Anterior cingulate cortex (tissue), 58 donors: ENCODE measurements at places on chromosomes 11 and 22.

- DNase-seq: no peak
Observed at GRCh38 chr22:35018995-35019394, 47.0 kb upstream of the ISX start.

DNA sequence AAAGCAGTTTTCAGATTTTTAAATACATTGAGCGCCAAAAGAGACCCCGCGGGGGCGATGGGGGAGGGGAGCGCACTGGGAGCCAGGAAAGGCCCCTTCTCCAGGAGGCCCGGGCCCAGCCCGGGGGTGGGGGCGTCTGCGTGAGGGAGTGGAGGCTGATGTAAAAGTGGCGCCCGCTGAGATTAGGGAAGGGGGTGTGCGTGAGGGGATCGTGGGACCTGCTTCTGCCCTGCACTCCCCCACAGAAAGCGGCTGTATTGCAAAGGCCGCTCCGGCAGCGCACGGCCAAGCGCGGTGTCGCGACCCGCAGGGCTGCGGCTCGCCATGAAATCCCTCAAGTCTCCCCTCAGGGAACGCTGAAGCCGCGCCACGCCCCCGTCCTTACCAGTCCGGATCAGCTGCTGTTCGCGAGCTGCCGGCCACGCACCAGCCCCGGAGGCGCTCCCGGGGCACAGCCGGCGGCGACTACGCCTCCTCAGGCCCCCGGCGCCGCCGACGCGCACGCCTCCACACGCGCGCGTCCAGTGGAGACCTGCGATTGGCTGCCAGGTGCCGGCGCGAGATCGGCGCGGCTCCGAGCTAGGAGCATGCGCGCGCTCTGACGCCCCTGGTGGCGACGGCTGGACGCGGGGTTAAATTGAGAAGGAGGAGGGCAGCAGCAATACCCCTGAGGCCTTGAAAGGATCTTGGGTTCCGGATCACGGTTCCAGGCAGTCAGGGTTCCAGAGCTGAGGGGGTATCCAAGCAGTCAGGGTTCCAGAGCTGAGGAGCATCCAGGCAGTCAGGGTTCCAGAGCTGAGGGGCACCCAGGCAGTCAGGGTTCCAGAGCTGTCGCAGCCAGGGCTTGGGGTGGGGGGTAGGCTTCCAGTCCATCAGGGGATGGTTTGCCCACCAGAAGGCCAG, at the start of gene ZNF280B:
TSS of gene ZNF280B (minus strand) at position 469 of the 903 bp plus-strand sequence. CDS start 19,344 bp downstream, outside the sequence.
- DNase-seq: peak; percentile 54

- no peak for DNase-seq
Observed at GRCh38 chr11:122108828-122109227, 7.2 kb downstream of the BLID start.

GRCh38 chr22:27912101-27912500, 7.0 kb downstream of the PITPNB start:
- DNase-seq: no peak

DNA sequence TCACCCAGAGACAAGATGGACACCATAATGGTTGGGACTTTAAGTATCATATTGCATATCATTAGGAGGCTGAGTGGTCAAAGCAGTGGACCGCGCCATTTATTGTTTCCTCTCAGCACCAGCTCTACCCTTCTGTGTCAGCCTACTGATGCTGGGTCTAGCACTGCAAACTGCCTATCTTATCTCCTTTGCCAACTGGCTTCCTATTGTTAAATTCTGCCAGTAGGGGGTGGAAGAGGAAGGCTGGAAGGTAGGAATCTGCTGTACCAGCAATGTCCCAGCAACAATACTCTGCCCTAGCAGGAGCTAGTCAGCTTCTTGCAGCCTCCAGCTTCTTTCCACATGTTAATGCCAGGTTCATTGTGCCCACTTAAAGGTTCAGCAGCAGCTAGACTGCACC, 367.1 kb upstream of the PDGFD start:
- DNase-seq: no peak

- no peak for DNase-seq
Observed at GRCh38 chr11:122751292-122752070, 86.8 kb upstream of the CRTAM start.

DNA sequence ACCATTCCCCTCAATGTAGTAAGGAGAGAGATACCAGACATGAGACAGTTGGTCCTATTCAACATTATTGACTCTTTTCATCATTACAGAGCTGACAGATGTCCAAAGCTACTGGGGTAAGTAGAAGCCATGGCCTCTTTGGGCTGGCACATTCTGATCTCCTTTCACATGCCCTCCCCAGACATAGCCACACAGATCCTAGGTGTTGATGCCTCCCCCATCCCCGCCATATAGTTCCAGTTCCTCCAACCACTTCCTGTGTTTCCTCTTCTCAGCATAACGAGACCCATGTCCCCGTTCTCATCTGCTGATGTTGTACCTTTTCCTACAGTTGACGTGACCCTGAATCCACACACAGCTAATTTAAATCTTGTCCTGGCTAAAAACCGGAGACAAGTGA, 14.0 kb downstream of the TRIM6 start:
- no peak for DNase-seq

DNA sequence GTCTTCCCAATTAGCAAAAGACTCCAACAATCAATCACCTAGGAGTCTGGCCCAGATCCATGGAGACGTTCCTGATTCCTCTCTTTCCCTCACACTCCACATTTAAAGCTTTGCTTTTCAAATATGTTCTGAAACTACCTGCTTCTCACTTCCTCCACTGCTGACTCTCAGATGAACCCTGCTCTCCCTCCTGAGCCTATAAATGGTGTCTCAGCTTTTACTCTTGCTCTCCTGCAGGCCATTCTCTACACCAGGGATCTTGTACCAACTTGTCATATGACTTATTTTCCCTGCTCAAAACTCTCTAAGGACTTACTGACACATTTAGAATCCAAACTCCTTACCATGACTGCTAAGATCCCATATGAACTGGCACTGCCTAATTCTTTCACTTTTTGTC, 138.4 kb upstream of the DDI1 start:
- no peak for DNase-seq

GRCh38 chr11:4921796-4922195, 2.3 kb downstream of the OR51G1 start:
- no peak for DNase-seq

DNA sequence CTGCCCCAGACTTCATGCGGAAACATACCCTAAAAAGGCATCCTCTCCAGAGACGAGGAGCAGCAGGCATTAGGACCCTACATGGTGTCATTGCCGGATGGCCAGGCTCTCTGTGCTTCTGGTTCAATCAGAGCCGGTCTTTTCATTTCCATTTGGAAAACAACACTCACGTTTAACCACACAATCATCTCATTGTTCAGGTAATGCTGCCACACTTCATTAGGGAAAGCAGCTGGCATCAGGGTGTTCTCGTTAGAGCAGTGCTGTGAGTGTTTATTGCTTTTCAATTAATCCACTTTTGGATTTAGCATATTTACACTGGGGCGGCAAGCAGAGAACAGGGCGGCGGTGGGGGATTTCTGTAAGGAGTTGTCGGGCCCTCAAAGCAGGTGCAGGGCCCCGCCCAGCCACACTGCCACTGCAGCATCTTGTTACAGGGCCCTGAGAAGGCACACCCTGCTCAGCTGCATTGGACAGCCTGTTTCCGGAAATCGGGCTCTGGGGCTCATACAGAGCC, 338.6 kb downstream of the SHANK2 start:
- DNase-seq: no peak

DNA sequence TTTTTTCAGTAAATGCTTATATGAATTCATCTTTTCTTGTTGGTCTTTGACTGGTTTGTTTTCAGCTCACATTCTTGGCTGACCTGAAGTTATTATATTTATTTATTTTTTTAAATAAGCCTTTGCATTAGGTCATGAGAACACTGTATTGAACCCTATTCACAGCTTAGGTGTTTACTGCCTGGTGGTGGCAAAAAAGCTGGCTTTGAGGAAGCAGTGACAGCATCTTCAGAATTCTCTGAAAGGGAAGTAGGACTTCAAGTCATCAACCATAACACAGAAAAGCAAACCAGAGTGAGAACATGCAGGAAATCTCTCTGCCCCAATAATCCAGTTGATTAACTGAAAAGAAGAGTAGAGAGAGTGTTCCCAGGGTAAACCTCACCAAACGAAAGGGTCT, 30.3 kb upstream of the MMP13 start:
- DNase-seq: no peak

- DNase-seq: no peak
Observed at GRCh38 chr11:34495724-34496377, 17.7 kb downstream of the ELF5 start.

DNA sequence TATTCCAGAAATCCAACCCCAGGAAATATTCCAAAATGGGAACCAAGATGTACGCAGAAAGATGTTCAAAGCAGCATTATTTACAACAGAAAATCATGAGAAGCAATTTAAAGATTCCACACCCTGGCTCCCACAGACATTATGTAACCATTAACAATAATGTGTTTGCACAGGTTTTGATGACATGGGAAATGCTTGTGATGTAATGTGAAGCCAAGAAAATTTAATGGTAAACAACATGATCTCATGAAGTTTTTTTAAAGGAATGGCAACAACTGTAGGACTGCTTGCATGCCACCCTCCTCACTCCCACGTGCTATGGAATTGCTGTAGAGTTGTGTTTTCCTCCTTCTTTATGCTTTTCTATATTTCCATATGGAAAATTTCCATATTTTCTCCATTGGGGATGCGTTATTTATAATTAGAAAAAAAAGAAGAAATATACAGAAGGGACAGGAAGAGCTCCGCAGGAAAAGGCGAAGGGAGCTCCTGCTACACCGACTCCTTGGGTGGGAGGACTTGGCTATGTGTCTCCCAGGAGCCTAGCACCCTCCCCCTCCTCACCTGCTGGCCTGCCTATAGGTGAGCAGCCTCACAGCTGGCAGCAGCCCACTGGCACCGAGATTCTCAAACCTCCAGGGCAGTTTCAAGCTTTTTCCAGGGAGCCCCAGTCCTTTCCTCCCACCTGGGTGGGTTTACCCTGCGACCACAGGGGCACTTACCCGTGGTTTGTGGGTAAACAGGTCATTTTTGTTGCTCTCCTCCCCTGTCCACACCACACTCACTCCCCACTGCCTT, 20.9 kb downstream of the LRFN4 start:
- no peak for DNase-seq

- no peak for DNase-seq
Observed at GRCh38 chr11:11236498-11237059, 116.5 kb downstream of the CSNK2A3 start.

DNA sequence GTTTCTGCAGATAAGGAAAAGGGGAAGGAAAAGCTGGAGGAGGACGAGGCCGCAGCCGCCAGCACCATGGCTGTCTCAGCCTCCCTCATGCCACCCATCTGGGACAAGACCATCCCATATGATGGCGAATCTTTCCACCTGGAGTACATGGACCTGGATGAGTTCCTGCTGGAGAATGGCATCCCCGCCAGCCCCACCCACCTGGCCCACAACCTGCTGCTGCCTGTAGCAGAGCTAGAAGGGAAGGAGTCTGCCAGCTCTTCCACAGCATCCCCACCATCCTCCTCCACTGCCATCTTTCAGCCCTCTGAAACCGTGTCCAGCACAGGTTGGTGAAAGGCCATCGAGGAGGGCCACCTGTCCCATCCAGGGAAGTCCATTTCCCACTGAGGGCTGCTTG, 5.6 kb downstream of the TEF start:
- DNase-seq: no peak

DNA sequence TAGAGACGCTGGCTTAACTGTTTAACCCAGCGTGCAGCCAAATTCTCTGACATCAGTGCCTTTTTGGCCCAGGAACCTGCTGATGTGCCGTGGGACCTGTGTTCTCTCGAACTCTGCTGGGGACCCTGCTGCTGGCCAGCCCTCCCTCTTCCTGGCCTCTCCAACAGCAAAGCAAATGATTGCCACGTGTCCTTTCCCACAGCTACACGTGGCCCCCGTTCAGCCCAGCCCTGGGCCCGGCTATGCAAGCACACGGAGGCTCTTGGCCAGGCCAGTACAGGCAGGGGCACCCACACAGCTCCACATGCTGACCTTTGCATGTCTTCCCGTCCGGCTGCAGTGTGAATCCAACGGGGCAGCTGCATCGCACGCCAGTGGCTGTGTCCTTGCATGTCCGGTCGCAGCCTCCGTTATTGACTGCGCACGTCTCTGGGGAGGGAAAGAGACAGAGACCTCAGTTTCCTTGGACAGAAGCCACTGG, 51.6 kb upstream of the TTLL12 start:
- DNase-seq: no peak

- DNase-seq: no peak
Observed at GRCh38 chr11:33060271-33060670, 20.9 kb downstream of the TCP11L1 start.

DNA sequence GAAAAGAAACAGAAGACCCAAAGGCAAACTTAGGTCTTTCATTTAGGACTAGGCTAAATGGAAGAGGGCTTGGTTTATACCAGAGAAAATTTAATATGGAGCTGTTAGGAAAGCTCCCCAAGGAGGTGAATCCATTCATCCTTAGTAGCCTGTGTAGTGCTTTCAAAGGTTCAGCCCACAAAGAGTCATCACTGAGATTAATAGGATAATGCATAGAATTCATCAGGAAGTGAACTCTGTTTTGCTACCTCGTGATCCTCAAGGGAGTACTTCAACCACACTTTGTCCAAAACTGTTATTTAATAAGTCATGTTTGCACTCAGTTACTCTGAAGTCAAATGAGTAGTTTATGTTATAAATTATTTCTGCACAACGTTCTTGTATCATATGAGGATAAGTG, 43.3 kb upstream of the MMP7 start:
- DNase-seq: no peak

DNA sequence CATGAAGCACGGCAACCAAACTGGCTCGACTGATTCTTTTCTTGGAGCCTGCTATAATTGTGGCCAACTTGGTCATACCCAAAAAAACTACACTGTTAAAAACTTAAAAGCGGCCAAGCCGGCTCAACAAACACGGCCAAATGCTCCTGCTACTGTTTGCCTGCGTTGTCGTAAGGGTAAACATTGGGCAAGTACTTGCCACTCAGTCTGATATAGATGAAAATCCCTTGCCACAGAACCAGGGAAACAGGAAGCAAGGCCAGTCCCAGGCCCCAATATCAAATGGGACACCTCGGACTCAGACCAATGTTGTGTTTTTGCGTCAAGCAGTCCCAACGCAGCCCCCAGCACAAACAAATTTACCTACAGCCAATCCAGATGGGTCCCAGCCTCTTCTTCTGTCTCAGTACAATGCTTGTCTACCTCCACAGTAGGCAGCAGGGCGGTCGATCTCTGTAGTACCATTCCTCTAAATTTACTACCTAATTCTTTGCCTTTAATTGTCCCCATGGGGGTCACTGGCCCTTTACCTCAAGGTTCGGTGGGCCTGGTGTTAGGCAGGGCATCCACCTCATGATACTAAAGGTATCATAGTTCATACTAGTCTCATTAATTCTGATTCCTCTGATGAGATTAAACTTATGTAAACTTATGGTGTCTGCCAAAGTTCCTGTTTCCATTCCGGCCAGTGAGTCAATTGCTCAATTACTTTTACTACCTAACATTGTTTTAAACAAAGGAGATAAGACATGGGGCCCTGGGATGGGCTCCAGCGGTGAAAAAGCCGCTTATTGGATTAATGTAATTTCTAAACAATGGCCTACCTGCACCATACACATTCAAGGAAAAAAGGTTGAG, 3.7 kb upstream of the COMT start:
- no peak for DNase-seq

- no peak for DNase-seq
Observed at GRCh38 chr11:104817973-104818372, 80.3 kb downstream of the CASP12 start.
